ENCODE measurements at places on chromosomes 6 and 20.

DNA sequence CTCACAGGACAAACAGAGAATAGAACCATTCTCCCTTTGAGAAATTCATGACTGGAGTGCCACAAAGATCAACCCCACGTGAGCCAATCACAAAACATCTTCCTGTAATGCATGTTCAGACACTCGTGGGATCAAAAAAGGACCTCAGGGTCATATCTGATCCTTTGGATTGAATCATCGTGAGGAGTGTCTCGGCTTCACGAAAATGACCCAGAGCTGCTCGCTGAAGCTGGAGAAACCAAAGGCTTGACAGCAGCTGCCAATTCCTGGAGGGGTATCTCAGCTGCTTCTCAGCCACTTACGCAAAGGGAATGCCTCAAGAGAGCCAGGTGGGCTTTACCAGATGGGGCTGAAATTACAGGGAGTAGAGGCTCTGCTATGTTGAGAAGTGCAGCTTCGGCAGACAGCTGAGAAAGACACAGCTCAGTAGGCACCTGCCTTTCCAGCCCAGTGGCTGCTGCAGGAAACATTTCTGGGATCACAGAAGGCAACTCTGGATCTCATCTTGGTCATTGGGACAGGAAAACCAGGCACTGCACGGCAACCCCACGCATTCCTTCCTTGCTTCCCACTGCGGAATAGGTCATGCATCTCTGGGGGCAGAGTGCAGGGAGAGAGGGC, 813.1 kb downstream of the KIF16B start:
- DNase-seq, result no peak

DNA sequence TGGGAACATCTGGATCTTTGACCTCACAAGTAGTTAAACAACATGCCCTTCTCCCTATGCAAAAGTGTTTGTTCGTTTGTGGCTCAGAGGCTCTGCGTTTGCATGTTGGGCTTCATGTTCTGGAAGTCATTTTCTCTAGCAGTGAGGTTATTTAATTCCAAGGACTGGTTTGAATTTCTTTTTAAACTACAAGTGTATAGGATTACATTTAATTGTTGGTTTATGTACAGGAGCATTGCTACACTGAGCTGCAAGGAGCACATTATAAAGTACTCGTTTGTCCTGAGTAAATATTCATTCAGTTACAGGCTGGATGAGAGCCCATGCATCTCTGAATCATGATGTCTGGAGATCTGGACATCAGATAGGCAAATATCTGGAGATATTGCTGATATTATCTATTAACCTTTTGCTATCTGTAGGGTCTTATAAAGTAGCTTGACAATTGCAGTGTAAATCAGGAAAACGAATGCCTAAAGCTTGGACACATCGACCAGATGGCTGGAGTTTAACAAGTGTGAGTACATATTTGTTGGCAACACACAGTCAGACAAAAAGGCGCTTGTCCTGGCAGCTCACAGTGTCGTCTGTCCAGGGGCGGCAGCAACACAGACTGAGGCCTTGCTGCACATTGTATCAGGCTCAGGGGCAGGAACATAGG, 84.6 kb downstream of the PDE7B start:
- no peak for DNase-seq

GRCh38 chr6:77656999-77657764, 4.3 kb downstream of the MEI4 start:
- DNase-seq, result no peak

GRCh38 chr20:35327074-35327976, 35.1 kb upstream of the FAM83C start:
- DNase-seq, result no peak

- DNase-seq, result no peak
Observed at GRCh38 chr6:55443238-55444134, 116.2 kb downstream of the GFRAL start.

- peak; percentile 66 for DNase-seq
Observed at GRCh38 chr20:63223121-63223825, 7.3 kb upstream of the YTHDF1 start.

DNA sequence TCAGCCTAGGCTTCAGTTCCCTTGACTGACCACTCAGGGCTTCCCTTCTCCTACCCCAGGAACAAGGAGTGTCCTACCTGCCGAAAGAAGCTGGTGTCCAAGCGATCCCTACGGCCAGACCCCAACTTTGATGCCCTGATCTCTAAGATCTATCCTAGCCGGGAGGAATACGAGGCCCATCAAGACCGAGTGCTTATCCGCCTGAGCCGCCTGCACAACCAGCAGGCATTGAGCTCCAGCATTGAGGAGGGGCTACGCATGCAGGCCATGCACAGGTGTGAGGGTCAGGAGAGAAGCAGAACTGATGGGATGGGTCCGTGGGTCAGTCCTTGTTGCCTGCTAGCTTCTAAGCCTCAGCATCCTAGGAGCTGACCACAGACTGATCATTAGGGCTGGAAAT, 1.6 kb downstream of the RING1 start:
- no peak for DNase-seq

DNA sequence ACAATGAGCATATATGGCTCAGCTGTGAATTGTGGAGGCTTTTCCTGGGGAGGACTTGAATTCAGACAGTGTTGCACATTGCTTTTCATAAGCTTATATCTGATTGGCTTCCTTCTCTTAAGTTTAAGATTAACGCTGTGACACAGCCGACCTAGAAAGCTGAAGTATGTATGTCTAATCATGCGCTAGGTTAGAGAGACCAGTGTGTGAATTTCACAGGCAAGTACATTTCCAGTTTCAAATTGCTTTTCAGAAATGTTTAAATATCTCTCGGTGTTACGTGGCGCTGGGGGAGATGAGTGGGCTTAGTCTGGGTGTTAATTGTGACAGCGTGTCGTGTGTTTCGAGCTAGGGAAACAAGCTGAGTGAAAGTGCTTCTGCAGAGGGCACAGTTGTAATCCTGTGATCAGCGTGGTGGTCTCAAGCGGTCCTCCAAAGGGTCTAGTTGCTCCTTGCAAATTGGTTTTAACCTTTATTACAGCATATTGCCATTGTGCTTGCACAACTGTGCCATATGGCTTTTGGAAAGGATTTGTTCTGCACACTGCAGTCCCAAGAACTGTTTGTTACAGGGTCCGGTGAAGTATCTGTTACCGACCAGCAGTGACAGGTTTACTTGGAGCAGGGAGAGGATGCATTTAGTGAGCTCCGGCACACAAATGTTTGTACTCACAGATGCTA, 166.6 kb downstream of the SASH1 start:
- DNase-seq, result no peak

DNA sequence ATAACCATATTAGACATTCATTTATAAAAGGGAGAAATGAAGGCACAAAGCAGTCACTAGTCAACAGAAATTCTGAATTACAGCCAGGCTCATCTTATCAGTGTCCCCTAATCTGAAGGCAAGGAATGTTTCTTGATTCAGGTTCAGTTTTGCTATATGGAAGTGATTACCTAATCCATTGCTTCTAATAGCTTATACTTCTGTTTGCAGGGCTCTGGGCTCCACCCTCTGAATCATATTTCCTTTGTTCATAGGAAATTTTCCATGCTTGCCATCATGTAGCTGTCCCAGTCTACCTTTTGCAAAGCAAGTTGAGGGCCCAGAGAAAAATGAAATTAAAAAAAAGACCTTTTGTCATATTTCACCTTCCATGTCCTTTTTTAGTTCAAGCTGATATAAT, 96.0 kb downstream of the LCA5 start:
- no peak for DNase-seq

GRCh38 chr6:5305968-5306626, 44.8 kb downstream of the FARS2 start:
- DNase-seq, result no peak

- no peak for DNase-seq
Observed at GRCh38 chr20:17749978-17750721, 50.4 kb downstream of the BANF2 start.

- no peak for DNase-seq
Observed at GRCh38 chr20:53980031-53980465, 90.3 kb downstream of the BCAS1 start.

GRCh38 chr20:63639093-63639975, 12.4 kb upstream of the GMEB2 start:
- no peak for DNase-seq

DNA sequence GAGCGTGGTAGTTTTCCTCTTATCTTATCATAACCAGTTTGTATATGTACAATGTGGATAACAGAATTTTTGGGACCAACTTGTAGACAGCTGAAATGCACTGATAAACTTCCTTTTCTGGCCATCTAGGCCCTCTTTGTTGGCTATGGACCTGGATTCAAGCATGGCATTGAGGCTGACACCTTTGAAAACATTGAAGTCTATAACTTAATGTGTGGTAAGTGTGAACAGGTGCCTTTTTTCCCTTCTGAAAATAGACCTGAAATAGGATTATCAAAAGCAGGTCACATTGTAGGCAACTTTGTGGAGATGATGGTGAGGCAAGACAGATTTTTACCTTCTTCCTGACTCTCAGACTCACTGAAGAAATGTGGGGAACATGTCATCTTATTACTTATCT, 67.8 kb downstream of the ENPP1 start:
- DNase-seq, result no peak

DNA sequence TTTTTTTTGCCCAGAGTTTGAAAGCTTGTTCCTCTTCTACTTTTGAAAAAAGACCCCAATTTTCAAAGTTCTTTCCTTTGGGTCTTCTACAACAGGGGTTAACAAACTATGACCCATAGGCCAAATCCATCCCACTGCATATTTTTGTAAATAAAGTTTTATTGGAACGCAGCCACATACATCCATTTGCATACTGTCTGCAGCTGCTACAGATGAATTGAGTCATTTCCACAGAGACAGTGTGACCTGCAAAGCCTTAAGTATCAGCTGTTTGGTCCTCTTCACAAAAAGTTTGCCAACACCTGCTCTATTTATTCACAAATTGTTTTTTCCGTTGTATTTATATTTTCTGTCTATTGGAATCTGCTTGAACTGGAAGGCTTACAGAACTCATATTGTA, 189.2 kb downstream of the TBC1D7 start:
- DNase-seq, result no peak

- no peak for DNase-seq
Observed at GRCh38 chr20:59634435-59635005, 30.2 kb downstream of the PHACTR3 start.

DNA sequence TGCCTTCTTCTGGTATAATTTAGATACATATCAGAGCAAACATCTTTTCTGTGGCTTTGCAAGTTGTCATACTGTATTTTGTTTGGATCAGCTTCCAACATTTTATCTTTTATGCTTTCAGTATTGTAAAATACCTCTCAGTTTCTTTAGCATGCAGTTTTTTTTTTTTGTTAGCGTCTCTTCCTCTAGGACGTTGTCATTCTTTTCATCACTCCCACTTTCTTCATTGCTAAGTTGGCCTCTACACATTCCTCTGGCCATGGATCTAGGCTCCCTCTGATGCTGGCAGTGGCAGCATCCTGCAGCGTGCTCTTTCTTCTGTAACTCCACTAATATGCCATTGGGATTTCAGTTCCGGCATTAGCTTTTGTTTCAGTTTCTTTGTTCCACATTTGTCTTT, 21.7 kb downstream of the RPRD1B start:
- DNase-seq, result no peak

DNA sequence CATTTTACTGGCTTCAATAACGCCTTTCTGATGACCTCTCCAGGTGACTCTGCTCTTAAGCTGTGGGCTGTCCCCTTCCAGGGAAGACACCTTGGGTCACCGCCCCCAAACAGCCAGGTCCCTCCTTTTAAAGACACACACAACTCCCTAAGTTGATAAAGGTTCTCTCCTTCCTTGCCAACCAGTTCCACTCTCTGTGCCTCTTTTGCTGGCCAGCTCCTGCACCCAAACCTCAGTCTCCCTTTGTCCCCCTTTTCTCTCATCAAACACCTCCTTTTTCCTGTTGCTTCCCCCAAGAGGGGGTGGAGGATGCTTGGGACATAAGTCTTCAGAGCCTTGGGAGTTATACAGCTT, 1.0 kb downstream of the NCOA6 start:
- peak; percentile 66 for DNase-seq

DNA sequence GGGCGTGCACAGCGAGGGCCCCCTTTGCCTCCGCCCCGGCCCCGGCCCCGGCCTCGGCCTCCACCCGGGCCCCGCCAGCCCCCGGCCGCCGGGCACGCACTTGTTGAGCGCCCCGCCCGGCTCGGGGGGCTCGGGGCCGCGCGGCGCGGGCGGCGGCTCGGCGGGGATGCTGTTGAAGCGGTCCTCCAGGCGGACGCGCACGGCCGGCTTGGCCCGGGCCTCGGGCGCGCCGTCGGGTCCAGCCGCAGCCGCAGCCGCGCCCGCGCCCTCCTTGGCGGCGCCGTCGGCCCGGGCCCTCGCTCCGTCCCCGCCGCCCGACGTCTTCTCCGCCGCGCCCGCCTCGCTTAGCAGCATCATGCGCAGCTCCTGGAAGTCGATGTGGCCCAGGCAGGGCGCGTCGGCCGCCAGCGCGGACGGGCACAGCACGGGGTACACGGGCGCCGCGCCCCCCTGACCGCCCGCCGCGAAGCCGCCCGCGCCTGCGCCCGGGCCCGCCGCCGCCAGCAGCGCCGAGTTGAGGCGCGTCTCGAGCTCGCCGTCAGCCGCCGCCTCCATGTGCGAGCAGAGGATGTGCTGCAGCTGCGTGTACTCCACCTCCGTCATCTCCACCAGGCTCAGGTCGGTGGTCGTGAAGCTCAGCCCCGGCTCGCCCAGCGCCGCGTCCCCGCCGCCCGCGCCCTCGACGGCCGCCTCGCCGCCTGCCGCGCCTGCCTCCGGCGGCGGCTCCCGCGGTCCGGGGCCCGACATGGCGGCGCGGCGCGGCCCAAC, 514 bp downstream of the TCFL5 start:
- no peak for DNase-seq

DNA sequence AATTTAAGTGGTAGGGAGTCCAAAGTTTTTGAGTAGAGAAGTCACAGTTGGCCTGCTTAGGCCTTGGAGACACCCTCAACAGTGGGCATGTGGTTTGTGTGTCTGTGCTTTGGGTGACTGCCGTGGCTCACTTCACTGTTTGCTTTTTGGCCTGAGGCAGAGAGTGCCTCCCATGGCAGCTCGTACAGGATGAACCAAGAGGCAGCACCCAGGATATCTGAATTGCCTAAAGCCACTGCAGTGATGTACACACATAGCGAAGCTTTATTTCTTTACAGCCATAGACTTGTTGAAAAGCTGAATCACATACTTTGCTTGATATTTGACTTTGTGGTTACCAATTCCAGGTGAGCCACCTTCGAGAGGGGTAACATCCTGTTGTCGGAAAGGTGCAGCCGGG, 21.6 kb downstream of the RREB1 start:
- DNase-seq, result no peak
